Mesothelial cell of epicardium (in vitro differentiated cells): ENCODE measurements at places on chromosomes 4 and X. TPM values are rescaled to one million over a fixed set of nuclear protein-coding genes. Genes with fewer than 3 reads are reported as not detected.

The FUNDC2 gene
- total RNA-seq = 57.9 to 64.1 TPM (median 61.2 TPM) in 3 replicates

The PLXNA3 gene
- 126 to 133 TPM (median 128 TPM) in 3 replicates for total RNA-seq

The L1CAM gene
- total RNA-seq = 1.4 to 2.1 TPM (median 2.1 TPM) in 3 replicates

The PABPC1L2A gene
- not detected in 3 replicates for total RNA-seq

The PRKG2 gene
- 0.83 to 1.6 TPM (median 0.90 TPM) in 3 replicates for total RNA-seq

The CHIC1 gene
- 10.8 to 11.8 TPM (median 11.0 TPM) in 3 replicates for total RNA-seq

The PNMA3 gene
- total RNA-seq = 10.3 to 11.1 TPM (median 10.7 TPM) in 3 replicates

The RBM3 gene
- 208 to 215 TPM (median 209 TPM) in 3 replicates for total RNA-seq

The CCNA2 gene
- total RNA-seq = 17.5 to 18.7 TPM (median 18.6 TPM) in 3 replicates

The P2RY4 gene
- 0.94 to 1.1 TPM (median 0.97 TPM) in 3 replicates for total RNA-seq

The SGCB gene
- total RNA-seq = 27.9 to 30.4 TPM (median 30.2 TPM) in 3 replicates

The TSPAN5 gene
- 12.7 to 14.7 TPM (median 13.8 TPM) in 3 replicates for total RNA-seq

The RBM47 gene
- total RNA-seq = 37.8 to 41.5 TPM (median 41.0 TPM) in 3 replicates

The FMR1NB gene
- total RNA-seq = not detected in 3 replicates

The SPANXD gene
- 0.36 to 0.82 TPM (median 0.58 TPM) in 3 replicates for total RNA-seq

The IL2 gene
- not detected in 3 replicates for total RNA-seq

The TMEM31 gene
- total RNA-seq = 0.74 to 1.2 TPM (median 0.75 TPM) in 3 replicates

The COX18 gene
- total RNA-seq = 17.7 to 18.3 TPM (median 17.8 TPM) in 3 replicates

The SRPX gene
- 14.5 to 18.6 TPM (median 17.1 TPM) in 3 replicates for total RNA-seq

The STPG2 gene
- total RNA-seq = 0.85 to 0.97 TPM (median 0.88 TPM) in 3 replicates

The BEX1 gene
- total RNA-seq = 10.7 to 12.2 TPM (median 10.8 TPM) in 3 replicates

The ARHGAP6 gene
- total RNA-seq = 5.3 to 5.6 TPM (median 5.4 TPM) in 3 replicates

The USP51 gene
- 4.6 to 5.6 TPM (median 5.1 TPM) in 3 replicates for total RNA-seq

The P2RY10 gene
- not detected in 3 replicates for total RNA-seq

The MMRN1 gene
- not detected in 3 replicates for total RNA-seq
